ENCODE measurements at places on chromosomes 1 and 21.

- no peak for DNase-seq
These were observed 11.5 kb upstream of the C1orf53 start for GRCh38 chr1:197890936-197891335.

GRCh38 chr1:54710434-54710833 lies 5.2 kb upstream of the TTC4 start:
- no peak for DNase-seq

DNA sequence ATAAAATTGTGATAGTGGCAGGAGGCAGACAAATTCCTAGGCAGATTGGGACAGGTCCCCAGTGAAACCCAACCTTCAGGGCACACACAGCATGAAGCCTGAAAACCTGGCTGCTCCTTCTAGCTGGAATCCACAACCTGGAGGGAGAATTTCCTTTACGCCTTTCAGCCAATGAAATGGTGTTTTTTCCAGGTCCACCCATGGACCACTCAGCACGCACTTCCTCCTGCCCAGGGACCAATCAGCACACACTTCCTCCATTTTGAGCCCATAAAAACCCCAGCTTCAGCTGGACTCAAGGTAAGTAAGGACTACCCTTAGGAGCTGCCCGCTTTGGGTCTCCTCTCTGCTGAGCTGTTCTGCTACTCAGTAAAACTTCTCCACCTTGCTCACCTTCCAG lies 120.1 kb downstream of the AKT3 start:
- DNase-seq = no peak

DNA sequence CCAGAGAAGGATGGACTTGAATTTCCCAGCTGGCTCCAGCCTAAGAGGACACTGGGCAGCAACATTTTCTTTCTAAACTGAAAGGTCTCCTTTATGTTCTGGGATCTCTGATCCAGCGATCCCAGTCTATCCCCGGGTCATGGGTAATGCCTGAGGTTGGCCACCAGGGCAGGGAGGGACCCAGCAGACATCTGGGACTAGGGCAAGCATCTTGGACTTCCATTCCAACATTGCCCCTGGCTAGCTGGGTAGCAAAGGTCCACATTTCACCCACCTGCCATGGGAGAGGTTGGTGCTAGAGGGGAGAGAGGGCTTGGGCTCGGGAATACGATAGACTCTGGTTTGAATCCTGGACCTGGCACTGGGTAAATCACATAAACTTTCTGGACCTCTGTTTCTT lies 84.6 kb downstream of the LRRN2 start:
- no peak for DNase-seq

- DNase-seq = no peak
These were observed 70.2 kb downstream of the BACH1 start for GRCh38 chr21:29368906-29369305.

DNA sequence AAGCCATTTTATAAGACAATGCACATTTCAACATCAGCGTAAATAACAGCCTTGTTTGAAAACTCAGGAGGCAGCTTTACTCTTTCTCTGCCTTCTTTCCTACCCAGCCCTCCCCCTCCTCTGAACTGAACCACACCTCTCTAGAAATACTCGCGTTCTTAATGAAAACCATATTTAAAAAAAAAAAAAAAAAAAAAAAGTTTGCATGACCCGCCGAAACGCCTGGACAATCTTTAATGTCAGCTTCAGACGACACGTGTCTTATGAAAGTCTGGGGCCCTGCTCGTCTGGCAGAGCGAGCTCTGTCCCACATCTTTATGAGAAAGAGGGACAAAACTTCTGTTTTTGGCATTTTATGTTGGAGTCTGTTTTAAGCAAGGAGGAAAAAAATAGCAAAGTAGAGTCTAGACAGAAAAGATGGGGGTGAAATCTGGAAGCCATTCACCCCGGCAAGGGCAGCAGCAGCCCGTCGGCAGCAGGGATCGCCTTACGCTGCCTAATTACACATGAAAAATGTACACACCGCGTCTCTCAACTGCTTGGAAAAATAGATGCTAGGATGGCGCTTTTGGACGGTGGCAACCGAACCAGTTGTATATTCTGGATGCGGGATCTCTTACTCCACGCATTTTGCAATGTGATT lies 130.4 kb upstream of the ETS2 start:
- DNase-seq = no peak

DNA sequence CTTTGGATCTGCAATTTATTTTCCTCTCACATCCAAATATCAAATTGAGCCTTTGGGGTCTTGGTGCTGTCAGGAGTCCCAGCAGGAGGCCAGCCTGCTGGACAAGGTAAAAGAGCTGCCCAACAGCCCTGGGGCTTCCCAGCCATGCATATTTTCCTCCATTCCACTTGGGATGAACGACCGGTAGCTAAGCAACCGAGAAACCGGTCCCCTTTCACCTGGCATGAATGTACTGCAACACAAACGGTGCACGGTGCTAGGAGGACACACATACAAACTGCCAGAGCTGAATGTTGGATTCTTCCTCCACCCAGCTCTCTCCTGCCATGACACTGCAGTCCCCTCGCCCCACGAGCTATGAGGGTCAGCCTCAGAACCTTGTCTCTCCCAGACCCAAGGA lies 42.7 kb downstream of the BCAR3 start:
- peak; percentile 24 for DNase-seq

GRCh38 chr1:155513300-155513916 lies 49.2 kb downstream of the ASH1L start:
- no peak for DNase-seq

DNA sequence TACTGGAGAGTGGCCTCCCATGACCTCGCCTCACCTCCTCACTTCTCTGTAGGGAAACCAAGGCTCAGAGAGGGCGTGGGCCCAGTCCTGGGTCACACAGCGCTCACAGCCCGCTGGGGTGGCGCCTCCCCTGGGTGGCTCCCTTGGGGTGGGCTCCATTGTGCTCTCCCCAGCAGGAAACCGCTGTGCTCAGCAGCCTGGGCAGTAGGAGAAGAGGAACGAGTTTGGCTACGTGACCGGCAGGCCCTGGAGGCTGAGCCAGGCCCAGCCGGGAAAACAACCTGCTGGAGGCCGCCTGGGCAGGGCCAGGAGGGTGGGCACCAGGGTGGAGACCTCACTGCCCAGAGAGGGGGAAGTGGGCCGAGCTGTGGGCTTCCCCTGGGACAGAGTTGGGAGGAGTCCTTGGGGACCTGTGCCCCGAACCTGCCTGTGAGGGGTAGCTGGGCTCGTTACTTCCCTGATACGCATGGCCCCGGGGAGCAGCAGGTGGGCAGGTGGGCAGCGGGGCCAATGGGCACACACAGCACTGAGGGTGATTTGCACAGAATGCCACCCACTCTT lies 15.0 kb upstream of the FAM131C start:
- DNase-seq = no peak

DNA sequence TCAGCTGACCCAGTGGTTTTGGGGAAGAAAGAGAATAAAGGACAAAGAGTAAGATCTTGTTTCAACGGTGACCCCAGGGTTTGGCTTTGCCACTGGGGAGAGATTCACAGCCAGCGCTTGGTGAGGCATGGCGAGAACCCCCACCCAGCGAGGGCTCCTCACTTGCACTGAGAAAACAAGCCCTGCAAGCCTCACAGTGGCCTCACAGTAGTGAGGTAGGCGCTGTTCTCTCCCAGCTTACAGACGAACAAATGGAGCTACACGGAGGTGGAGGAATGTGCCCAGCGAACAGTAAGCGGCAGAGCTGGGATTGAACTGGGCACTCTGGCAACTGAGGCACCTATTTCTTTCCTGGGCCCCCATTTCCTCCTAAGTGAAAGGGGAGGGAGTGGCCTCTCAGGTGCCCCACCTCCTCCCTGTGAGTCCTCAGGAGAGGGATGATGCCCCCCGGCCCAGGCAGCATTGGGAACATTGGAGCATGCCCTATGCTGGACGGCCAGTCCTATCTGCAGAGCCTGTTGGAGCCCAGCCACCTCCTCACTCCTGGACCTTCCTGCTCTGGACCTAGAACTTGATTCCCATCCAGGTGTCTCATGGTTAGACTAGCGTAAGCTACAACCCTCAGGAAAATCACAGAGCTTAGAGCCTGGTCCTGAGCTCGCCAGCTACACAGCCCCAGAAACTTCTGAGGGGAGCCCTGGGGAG lies 73.4 kb upstream of the EDN2 start:
- no peak for DNase-seq

GRCh38 chr1:58805716-58806571 lies 22.1 kb upstream of the JUN start:
- peak; percentile 67 for DNase-seq

DNA sequence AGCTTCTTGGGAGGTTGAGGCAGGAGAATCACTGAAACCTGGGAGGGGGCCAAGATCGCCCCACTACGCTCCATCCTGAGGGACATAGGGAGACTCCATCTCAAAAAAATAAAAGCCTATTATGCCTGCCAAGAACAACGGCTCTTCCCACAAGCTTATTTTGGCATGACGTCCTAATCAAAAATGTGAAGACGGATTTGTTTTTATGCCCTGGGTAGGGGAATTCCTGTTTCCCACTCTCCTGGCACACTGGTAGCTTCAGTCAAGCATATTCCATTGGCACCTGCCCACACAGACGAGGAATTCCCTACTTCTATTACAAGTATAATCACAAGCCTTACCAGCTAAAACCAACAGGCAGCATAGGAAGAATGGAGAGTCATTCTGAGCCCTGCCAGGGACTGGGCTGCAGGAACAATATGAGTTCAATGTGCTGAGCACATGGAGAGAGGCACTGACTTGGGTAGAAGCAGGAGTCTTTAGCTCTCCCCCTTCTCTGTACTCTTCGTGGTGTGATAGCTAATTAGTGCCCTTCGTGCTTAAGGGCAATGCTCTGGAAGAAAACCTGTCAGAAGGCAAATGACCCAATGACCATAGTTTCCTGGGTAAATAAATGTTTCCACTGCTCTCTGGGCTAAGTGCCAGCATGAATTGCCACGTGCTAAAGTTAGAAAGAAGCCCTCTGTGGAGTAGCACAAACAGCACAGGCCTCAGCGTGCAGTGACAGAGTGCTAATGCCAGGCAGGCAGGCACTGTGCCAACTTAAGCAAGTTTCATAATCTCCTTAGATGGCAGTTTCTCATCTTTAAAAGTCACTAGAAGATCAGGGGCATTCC lies 16.8 kb downstream of the TNFSF4 start:
- DNase-seq = no peak

- peak; percentile 47 for DNase-seq
These were observed 182.6 kb downstream of the VAV3 start for GRCh38 chr1:107782217-107782845.

DNA sequence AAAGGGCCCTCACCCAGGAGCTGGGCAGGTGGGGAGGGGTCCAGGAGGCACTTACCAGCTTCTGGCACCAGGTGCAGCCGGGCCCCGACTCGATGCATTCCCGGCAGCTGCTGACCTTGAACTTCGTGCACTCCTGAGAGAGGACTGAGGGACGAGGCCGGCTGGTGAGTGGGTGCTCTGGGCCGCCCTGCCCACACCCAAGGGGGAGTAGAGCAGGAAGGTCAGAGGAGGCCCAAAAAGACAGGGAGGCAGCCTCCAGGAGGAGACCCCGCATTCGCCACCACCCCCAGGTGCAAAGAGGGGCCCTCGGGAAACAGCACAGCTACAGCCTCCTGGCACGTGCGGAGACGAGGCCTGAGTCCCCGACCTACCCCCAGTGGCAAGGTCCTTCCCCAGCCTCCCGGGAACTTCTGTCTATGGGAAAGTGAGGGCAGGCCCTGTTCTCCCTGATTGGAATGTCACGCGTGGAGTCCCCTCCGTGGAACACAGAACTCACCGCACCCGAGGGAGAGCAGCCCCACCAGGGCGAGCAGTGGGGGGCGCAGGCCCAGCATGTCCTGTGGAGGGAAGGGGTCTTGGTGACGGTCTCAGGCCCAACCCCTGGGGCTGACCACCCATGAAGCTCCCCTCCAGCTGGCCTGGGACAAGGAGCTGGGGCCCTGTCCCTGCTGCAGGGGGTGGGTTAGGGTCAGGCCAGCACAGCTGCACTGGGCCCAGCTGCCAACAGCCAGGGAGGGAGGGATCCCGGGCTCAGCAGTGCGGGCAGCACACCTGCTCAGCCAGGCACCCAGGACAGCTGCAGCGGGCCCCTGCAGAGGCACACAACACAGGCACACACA lies 10.3 kb downstream of the ITGB2 start:
- no peak for DNase-seq

- no peak for DNase-seq
These were observed 14.1 kb upstream of the MATN1 start for GRCh38 chr1:30737357-30738039.

Measured in NCI-H146 (cell line).